ENCODE measurements at places on chromosomes 12 and 14.

GRCh38 chr14:50757702-50758101, 73.3 kb downstream of the NIN start:
- DNase-seq: no peak

DNA sequence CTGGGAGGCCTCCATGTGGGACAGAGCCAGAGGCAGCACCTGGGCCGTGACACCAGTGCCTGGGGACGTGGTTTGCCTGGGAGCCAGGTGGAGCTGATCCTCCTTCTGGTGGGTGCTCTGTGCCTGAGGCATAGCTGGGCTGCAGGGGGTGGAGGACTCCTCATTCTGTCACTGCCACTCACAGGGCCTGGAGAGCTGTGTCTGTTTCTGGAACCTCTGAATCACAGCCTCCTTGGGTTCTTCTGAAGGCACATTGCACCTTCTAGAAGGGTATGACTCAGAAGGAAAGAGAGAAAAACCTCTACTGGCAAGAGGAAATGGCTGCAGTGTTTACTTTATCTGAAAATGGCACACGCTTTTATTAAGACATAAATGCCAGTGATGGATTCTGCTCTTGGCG, 659.8 kb downstream of the VRK1 start:
- no peak for DNase-seq

DNA sequence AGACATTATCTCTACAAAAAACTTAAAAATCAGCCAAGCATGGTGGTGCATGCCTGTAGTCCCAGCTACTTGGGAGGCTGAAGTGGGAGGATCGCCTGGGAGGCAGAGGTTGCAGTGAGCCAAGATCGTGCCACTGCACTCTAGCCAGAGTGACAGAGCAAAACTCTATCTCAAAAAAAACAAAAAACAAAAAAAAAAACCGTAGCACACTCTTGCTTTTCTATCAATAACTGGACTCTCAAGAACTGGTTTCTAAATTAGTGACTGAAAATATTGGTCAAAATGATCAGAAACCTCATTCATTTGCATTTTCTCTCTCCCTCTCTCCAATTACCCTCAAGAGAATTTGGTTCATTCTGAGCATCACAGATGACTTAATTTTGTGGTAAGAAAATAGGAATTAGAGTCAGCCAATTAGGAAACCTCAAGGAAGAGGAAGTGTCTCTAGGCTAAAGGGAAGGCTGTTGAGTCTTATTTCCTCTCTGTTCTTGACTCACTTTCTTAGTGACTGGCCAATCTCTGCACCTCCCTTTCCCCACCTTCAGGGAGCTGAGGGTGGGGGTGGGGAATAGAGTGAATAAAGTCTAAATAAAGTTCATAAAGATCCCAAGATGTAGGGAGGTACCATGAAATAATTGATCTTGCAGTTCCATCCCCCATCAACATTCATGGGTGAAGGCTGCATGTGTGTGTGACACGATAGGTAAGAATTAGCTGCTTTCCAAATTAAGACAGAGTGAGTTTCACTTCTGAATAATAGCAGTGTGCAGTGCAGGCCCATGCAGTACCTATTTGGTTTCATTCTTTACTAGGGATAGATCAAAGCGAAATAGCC, 6.8 kb upstream of the PSMA6 start:
- no peak for DNase-seq

DNA sequence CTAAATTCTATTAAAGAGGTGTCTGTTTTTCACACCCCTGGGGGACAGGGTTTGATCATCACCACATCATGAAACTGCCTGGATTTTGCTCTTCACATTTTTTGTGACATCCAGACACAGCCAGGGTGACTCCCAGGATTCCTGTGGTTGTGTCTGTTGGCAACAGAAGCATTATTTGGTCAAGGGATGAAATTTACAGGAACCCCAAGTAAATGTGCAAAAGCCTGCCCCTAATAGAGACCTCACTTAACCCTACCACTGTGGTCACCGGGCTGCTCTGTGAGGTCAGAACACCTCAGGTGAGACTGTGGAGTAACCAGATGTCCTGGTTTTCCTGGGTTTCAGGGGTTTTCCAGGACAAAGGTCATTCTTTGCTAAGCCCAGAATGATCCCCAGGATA, 103.8 kb downstream of the DAD1 start:
- no peak for DNase-seq

GRCh38 chr14:63308723-63309317, 9.9 kb downstream of the GPHB5 start:
- DNase-seq: peak; percentile 18

- peak; percentile 41 for DNase-seq
These were observed 153.2 kb upstream of the DDHD1 start for GRCh38 chr14:53306267-53306721.

GRCh38 chr12:115755725-115756085, 521.8 kb downstream of the MED13L start:
- no peak for DNase-seq

GRCh38 chr12:62813031-62813829, 121.7 kb downstream of the PPM1H start:
- peak; percentile 75 for DNase-seq

GRCh38 chr14:24338843-24339242, 948 bp downstream of the RIPK3 start:
- no peak for DNase-seq

- no peak for DNase-seq
These were observed 50.7 kb upstream of the ATF7IP start for GRCh38 chr12:14314801-14315200.
